ENCODE measurements at places on chromosomes 13 and 19.
A peak's percentile ranks its signal among the peaks of the same experiment; 100 is the strongest.

GRCh38 chr13:39616087-39616694 is 13.2 kb upstream of the LHFPL6 start:
- no peak overlapping the region for H3K4me3 ChIP-seq
- no peak overlapping the region for H3K27ac ChIP-seq
- H3K36me3 ChIP-seq, result no peaks in the 10 kb centered on the region
- H3K27me3 ChIP-seq, result peaks cover 2% of the 10 kb centered on the region
- peak; percentile 77 for DNase-seq

- peaks cover 36% of the 10 kb centered on the region for H3K36me3 ChIP-seq
- H3K4me1 ChIP-seq, result no peaks in the 10 kb centered on the region
- DNase-seq, result no peak
- H3K27me3 ChIP-seq, result no peaks in the 10 kb centered on the region
These were observed 19.0 kb upstream of the PLPP2 start for GRCh38 chr19:310141-310651.

GRCh38 chr19:1856345-1856697 is 7.1 kb downstream of the KLF16 start:
- no peaks in the 10 kb centered on the region for H3K36me3 ChIP-seq
- H3K4me3 ChIP-seq, result peak overlapping the region; percentile 48
- peaks cover 95% of the 10 kb centered on the region for H3K4me1 ChIP-seq

DNA sequence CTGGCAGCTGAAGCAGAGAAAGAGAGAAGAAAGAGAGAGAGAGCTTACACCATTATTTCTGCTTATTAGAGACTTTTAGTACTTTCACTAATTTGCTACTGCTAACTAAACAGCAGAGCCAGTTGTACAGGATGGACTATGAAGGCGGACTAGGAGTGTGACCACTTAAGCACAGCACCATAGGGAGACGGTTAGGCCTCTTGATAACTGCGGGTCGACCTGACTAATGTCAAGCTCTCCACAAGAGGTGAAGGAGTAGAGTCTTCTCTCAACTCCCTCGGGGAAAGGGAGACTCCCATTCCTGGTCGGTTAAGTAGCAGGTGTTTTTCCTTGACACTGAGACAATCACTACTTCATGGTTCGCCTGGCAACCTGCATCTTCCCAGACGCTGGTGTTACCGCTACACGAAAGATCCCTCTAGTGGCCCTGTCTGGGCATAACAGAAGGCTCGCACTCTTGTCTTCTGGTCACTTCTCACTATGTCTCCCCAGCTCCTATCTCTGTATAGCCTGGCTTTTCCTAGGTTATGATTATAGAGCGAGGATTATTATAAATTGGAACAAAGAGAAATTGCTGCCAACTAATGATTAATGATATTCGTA is 5.3 kb upstream of the PSG7 start:
- no peak overlapping the region for H3K27ac ChIP-seq
- no peaks in the 10 kb centered on the region for H3K4me1 ChIP-seq
- no peaks in the 10 kb centered on the region for H3K36me3 ChIP-seq

- peaks cover 42% of the 10 kb centered on the region for H3K4me1 ChIP-seq
- H3K36me3 ChIP-seq, result peaks cover 14% of the 10 kb centered on the region
- no peak overlapping the region for H3K4me3 ChIP-seq
- no peak overlapping the region for H3K27ac ChIP-seq
- no peak for DNase-seq
These were observed 6.7 kb downstream of the VAV1 start for GRCh38 chr19:6779206-6779605.

Data from natural killer cell (primary cell).